H1 (cell line): ENCODE measurements at places on chromosomes 4 and X.

GRCh38 chr4:87785731-87786509 lies 13.4 kb upstream of the IBSP start:
- DNase-seq = no peak

DNA sequence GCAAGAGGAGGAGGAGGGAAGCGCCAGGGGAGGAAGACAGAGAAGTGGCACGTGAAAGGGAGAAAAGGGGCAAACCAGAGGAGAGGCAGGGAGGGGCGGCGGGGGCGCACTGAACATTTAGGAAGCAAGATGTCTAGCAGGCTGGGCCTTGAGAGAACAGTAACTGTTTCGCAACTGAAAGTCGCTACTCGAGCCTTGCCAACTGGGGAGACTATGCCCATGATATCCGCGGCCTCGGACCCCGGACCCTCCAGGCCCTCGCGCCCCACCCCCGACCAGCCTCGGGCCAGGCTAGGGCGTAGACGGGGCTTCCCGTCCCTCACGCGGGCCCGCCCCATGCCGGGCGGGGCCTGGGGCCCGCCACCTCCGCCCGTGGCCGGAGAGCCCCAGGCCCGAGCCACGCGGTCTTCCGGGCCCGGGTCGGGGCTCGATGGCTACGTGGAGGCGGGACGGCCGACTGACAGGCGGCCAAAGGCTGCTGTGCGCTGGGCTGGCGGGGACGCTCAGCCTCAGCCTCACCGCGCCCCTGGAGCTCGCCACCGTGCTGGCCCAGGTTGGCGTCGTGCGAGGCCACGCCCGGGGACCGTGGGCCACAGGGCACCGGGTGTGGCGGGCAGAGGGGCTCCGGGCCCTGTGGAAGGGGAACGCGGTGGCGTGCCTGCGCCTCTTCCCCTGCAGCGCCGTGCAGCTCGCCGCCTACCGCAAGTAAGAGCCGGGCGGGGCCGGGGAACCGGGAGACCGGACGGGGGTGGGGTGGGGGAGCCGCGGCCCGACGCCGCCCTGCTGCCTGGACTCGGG lies at the start of gene SLC25A43:
SLC25A43 (plus strand) TSS at position 363 of the 798 bp plus-strand sequence; CDS start at position 431, 68 bp downstream.
- peak; percentile 57 for DNase-seq

GRCh38 chr4:156536661-156537060 lies 434.9 kb downstream of the PDGFC start:
- DNase-seq = no peak

DNA sequence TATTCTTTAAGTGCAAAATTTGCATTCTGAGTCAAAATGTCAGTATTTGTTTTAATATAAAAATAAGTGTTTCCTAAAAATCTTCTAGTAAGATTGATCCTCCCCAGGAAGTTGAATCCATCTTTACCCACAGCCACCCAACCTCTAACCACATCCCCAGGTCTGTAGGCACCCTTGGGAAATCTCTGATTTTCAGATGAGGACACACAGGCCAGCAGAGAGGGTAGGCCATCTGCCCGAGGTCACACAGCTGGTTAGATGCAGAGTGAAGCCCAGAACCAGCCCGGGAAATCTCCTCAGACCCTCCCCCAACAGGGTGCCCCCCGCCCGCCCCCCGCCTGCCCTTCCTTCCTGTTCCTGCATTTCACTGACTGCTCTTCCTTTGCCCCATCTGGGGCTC lies 277.5 kb downstream of the FBXW7 start:
- no peak for DNase-seq

- DNase-seq = no peak
Measured at GRCh38 chr4:83149865-83150652, 35.5 kb upstream of the PLAC8 start.

DNA sequence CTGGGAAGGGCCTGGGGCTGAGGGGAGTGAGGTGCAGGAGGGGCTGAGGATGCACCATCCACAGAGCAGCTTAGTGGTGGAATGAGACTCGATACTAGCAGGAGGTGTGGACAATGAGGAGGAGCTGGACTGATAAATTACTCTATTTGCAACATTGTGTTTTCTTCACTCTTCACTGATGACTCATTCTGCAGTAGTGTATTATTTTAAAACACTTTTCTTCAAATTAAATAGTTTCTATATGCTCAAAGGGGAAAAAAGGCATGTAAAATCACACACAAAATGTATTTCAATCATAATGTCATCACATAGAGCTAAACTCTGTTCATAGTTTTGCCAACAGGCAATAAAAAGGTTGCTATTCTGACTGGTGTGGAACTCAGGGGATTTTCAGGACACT lies 467.0 kb upstream of the CTSO start:
- DNase-seq = no peak

DNA sequence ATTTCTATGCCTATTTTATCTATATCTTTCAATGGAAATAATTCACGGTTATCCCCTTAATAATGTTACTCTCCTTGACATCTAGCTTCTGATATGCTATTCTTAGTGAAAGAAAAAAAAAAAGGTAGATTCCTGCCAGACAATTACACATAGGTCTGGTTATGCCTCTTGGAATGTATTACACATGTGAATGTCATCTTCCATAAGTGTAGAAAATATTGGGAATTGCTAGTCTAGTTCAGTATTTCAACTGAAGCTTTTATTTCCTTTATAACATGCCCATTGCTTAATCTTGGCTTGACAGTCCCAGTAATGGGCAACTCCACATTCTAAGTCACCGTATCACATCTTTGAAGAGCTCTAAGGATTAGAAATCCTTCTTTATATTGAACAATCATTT lies 25.4 kb upstream of the PPP1R2C start:
- no peak for DNase-seq

DNA sequence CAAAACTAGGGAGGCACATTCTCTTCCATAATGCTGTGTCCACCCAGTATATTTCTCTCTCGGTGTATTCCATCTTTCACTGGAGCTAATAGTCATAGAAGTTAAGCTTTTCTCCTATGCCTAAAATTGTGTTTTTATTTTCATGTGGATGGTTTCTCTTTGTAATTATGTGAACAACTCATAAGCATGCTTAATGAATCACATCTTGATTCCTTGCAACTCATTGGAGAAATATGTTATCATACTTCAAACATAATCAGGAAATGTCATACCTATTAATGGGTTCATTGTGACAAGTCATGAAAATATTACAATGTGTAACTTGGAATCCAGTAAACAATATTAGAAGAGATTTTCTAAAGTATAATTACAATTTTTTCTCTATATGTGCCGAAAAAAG lies 186.3 kb downstream of the SLC7A11 start:
- no peak for DNase-seq

DNA sequence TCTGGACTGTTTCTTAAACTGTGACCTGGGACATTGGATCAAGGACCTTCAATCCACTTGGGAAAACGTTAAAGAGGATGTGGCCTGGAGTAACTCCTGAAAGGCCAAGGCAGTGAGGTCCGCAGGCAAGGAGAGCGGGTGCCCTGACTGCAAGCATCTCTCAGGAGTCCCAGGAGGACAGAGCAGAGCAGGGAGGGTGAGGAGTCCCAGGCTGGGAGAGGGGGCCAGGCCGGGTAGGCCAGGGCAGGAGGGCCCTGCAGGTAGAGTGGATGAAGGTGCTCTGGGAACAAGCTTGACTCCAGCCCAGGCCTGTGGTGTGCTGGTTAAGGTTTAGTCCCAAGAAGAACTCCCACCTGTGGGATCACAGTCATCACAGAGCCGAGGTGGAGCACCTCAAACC lies 13.8 kb downstream of the PNMA6E start:
- DNase-seq = no peak

GRCh38 chr4:42628740-42629139 lies 28.2 kb downstream of the ATP8A1 start:
- DNase-seq = no peak

DNA sequence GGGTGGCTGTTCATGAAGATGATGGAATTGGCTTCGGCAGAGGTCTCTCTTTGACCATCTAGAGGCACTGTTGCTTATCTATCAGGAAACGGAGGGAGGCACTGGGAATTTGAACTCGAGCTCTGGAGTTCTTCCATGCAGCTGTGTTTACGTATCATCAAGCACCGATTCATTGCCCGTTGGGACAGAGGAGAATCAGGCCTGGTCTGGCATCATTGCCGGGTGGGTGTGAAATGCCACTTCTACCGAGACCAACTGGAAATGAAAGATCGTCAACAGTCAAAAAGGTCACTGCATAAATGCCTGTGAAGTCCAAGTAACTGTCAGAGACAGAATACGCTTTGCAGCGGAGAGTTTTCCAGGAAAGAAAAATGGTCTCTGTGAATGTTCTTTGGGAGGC lies 166.9 kb downstream of the ASMT start:
- DNase-seq = no peak

- no peak for DNase-seq
Measured at GRCh38 chr4:133385161-133385954, 236.3 kb downstream of the PCDH10 start.

- DNase-seq = no peak
Measured at GRCh38 chrX:7941390-7942042, 14.3 kb upstream of the PNPLA4 start.

DNA sequence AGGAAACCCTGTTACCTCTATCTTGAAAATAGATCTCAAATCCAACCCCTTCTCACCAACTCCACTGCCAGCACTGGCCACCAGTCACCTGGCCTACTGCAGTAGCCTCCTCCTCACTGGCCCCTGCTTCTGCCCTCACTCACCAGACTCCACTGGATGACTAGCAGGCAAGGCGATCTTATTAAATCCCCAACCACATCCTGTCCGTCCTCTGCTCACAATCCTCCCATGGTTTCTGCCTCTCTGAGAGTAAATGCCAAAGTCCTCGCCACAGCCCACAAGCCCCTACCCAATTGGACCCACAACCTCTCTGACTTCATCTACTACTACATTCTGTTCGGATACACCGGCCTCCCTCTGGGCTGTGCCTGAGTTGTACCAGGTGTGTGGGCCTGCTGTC lies 5.4 kb upstream of the PIM2 start:
- DNase-seq = no peak

DNA sequence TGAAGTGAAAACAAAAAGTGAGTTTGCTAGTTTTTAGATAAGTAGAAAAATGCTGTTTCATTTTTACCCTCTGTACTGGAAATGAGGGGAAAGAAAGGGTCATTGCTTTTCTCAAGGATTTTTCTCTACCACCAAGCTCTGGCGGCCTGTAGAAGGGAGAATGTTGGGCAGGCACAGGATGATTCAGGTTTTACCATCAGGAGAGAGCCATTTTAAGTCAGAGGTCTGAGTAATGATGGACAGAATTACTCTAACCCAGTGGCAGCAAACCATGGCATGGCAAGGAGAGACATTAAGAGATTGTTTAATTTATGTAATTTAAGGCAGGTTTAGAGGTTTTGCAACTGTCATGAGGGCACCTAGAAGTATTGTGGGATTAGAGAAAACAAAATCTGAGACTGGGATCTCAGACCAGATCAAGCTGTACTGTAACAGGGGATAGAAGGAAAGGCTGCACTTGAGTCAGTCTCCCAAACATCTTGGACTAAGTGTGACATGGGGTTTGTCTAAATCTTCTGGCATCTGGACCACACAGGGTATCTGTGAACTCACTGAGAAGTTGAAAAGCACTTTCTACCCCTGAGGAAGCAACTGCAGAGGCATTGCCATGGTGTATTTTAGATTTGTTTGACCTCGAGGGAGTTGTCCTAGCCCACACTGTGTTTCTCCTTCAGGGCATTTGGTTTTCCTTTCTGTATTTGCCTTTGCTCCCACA lies 81.6 kb downstream of the BANK1 start:
- DNase-seq = no peak

GRCh38 chrX:86002076-86002896 lies 45.1 kb downstream of the CHM start:
- DNase-seq = peak; percentile 61

GRCh38 chr4:57151481-57151880 lies 41.3 kb upstream of the IGFBP7 start:
- no peak for DNase-seq

DNA sequence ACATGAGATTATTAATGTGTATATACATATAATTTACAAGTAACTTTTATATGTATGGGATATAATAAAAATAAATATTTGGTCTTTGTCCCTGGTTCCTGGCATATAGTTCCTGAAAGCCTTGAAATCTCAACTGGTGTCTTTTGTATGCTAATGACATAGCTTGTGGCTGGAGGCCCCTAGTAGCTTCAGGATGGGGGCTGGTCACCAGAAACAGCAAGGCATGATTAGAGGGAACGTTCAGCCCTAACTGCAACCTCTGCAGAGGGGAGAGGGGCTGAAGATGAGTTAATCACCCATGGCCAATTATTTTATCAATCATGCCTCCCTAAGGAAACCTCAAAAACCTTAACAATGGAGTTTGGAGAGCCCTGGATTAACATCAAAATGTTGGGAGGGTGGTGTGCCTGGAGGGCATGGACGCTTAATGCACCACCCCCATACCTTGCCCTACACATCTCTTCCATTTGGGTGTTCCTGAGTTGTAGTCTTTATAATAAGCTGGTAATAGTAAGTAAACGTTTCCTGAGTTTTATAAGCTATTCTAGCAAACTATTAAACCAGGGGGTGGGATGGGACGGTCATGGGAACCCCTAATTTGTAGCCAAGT lies 21.3 kb downstream of the PIN4 start:
- DNase-seq = no peak

DNA sequence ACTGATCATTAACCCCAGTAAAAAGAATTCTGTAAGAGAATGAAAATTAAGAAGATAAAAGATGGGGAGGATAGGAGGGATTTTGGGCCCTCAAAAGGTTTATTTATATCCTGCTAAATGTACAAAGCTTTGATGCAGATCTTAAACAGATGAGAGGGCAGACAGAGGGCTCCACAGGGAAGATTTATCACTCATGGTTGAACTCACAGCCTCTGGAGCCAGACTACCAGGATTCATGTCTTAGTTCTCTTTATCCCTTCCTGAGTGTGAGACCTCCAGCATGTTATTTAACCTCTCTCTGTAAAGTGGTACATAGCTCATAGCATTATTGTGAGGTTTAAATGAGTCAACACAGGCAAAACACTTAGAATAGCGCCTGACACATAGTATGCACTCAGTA lies 74.4 kb downstream of the SOWAHB start:
- no peak for DNase-seq

DNA sequence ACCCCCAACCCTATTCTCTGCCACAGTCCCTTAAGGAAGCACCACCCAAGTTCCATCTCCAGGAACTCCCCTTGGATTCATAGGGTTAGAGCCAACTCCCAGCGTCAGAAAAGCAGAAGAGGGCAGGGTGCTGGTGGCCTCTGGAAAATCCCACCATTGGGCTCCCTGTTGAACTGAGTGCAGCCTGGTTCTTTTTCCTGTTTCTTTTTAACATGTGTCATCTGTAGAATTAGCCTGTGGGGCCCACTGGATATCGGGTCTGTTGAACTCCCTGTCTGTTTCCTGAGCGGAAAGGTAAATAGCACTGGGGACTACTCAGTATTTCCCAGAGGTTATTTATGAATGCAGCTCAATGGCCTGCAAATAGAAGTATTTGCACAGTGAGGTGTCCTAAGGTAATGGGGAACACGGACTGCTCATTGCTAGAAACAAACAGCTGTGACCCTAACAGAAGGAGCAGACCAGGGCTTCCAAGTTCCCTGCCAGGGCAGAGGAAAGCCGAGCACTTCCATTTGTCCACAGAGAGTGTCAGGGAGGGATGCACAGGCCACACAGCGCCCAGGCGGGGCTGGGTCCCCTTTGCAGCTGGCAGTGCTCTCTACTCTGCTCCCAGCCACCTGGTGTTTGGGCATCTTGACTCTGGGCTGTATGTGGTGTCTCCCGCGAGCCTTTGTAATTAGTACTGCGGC lies 102.6 kb downstream of the FHDC1 start:
- DNase-seq = no peak
